ENCODE measurements at places on chromosomes 16 and 17.

GRCh38 chr16:53901408-53901807 lies 197.5 kb downstream of the FTO start:
- DNase-seq = no peak

DNA sequence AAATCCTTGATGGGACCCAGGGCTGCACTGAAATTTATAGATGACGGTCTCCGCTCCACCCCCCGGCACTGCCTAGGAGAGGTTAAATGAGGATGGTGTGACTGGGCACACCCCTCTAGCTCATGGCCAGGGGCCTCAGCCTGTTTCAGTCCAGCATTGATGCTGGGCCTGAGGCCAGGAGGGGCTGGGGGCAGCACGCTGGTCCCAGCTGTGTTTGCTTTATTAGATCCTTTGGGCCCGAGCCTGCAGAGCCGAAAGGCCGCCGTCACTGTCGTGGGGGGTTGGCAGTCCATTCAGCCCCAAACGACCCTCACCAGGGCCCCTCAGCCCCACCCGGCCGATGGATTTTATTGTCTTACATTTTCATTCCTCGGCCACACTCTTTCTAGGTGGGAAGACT lies 10.8 kb upstream of the DOK4 start:
- DNase-seq = no peak

DNA sequence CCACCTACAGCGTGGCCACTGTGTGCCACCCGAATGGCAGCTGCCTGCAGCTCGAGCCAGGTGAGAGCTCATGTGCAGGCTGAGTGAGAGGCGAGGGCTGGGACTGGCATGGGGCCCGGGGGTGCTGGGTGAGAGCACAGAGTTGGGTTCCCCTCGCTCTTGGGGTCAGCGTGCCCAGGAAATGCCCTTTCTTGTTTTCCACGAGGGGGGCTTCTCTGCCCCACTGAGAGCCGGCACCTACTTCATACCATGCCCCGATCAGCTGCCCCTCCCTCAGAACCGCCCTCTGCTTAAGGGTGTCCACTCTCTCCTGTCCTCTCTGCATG lies 10.1 kb downstream of the ACE start:
- DNase-seq = no peak

- no peak for DNase-seq
Observed at GRCh38 chr16:8120001-8120400, 470.3 kb downstream of the TMEM114 start.

GRCh38 chr16:70523743-70524398 lies at the start of gene SF3B3:
SF3B3 (plus strand) TSS chr16:70523816; CDS start chr16:70526657, 2,841 bp downstream.
- DNase-seq = peak; percentile 62

DNA sequence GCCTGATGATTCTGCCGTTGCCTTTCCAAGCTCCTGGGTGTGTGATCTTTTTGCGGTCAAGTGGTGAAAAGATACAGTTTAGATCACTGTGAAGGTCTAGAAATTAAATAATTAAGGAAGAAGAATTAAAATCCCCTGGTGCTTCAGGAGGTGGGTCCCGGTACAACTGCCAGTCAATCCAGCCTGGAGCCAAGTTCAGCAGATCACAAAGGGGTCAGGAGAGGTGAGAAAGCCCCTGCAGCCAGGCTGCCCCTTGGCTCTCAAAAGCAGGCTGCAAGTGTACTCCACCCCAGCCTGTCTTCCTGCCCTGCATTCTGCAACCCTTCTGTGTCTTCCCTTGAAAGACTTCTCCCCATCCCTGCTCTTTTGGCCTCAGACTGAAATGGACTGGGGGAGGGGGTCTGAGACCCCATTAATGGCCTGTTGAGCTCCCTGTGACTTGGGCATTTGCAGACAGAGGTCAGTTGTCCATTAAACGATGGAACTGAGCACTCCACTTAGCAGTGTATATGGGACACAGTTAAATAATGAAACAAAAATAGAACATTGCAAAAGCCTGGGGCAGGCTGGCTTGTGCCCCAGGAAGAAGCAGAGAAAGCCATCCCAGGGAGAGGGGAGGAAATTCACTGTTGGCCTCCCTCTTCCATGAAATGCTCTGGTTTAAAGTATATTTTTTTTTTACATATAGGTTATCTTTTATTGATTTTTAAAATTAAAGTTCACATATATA lies 15.1 kb downstream of the CACNG5 start:
- DNase-seq = no peak

DNA sequence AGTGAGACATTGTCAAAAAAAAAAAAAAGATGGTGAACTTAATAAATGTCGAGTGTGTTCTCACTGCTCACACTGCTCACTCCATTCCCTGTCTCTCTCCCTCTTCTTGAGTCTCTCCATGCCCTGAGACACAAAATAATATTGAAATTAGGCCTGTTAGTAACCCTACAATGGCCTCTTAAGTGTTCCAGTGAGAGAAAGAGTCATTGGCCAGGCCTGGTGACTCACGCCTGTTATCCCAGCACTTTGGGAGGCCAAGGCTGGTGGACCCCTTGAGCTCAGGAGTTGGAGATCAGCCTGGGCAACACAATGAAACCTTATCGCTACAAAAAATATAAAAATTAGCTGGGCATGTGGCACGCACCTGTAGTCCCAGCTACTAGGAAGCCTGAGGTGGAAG lies 16.2 kb upstream of the CSF3 start:
- no peak for DNase-seq

DNA sequence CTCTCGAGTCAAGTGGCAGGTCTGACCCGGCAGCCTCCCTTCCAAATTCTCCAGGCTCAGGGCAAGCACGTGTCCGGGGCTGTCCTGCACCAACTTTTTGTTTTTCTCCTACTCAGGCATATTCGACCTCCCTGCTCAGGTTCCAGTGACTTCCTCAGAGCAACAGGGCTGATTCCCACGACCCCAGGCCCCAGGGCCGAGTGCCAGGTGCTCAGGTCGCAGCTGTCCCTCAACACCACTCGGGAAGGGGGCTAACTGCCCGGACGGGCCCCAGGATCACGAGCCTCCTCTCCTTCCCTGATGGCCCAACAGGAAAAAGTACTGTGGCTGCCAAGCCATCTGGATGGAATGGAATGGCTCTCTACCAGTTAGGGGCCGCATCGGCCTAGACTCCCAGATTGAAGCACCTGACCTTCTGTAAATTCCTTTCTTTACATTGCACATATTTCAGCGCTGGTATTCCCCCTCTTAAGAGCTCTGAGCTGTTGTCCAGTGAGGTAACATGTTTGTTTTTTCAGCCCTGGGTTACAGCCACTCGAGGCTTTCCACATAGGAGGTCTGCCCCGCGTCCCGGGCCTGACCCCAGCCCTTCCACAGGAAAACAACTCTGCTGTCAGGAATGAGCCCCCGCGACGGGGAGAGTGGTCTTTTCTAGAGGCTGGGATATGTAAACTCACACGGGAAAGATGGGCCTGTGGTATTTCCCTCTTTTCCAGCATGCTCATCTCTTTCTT lies 25.0 kb downstream of the NXN start:
- no peak for DNase-seq

DNA sequence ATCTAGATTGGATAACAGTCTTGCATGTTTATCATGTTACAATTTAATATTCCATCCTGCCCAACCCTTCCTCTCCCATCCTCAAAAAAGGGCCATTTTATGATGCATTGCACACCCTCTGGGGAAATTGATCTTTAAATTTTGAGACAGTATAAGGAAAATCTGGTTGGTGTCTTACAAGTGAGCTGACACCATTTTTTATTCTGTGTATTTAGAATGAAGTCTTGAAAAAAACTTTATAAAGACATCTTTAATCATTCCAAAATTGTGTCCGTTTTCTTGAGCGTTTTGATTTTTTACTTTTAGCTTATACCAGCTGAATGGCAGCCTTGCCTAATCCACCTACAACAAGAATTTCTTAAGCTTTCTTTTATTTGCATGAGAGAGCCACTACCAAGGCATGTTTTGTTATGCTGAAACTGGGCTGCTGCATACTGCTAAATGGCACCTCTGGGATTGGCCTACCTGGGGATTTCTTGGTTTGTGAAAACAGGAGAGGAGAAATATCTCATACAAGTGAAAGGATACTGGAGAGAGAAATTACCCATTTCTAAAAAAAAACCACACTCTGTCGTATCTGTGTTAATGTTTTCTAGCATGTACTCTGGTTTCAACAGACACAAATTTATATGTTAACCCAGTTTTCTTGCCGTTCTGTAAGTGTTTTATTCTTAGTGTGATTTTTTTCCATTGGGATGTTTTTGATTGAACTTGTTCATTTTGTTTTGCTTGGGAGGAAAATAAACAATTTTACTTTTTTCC lies 52.2 kb downstream of the TUBD1 start:
- peak; percentile 41 for DNase-seq

- DNase-seq = no peak
Observed at GRCh38 chr16:24075931-24076716, 180.0 kb upstream of the CACNG3 start.

- no peak for DNase-seq
Observed at GRCh38 chr17:66378296-66378695, 75.9 kb downstream of the PRKCA start.

GRCh38 chr17:17179371-17179827 lies 26.7 kb downstream of the PLD6 start:
- no peak for DNase-seq

- DNase-seq = no peak
Observed at GRCh38 chr16:27784351-27785306, 234.7 kb downstream of the KATNIP start.

- DNase-seq = no peak
Observed at GRCh38 chr17:77815127-77815905, 143.2 kb upstream of the TNRC6C start.

- DNase-seq = no peak
Observed at GRCh38 chr16:25614716-25615265, 77.0 kb upstream of the HS3ST4 start.

GRCh38 chr17:50607522-50608175 lies 27.0 kb upstream of the ABCC3 start:
- no peak for DNase-seq

- no peak for DNase-seq
Observed at GRCh38 chr17:73043686-73044581, 48.6 kb downstream of the SLC39A11 start.

DNA sequence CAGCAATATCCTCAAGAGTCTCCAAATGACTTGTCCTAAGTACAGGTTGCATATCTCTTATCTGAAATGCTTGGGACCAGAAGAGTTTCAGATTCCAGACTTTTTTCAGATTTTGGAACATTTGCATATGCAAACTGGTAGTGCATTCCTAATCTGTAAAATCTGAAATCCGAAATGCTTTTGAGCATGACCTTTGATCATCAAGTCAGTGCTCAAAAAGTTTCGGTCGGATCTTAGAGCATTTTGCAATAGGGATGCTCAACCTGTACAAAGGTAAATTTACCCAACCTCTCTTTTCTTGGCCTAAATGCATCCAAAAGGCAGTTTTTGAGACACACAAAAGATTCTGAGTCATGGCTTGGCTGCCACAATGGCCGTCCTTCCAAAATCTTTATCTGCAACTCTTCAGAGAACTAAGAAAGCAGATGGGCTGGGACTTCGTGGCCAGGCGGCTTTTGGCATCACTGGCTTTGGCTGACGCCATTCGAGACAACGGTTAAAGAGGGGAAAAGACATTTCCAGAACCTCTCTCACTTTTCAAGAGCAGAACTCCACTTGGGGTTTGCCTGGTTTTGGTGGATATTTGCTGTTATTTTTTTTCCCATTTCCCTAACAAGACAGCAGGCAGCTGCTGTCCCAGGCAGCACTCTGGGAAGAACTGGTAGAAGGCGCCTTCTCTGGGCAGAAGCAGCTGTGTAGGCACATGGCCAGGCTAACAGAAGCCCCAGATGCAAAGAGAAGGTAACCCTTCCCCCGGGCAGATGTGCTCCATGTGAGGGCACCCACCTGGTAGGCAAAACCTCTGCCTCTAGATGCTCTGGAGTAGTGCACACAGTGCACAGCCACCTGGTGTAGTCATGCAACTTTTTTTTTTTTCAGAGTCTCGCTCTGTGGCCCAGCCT lies 8.9 kb downstream of the CPPED1 start:
- DNase-seq = no peak

GRCh38 chr17:7548585-7549400 lies at the start of gene TNFSF12:
TNFSF12 (plus strand) TSS chr17:7549058; CDS start chr17:7549154, 96 bp downstream.
- no peak for DNase-seq

GRCh38 chr17:39662551-39663339 lies 2.4 kb upstream of the TCAP start:
- no peak for DNase-seq

DNA sequence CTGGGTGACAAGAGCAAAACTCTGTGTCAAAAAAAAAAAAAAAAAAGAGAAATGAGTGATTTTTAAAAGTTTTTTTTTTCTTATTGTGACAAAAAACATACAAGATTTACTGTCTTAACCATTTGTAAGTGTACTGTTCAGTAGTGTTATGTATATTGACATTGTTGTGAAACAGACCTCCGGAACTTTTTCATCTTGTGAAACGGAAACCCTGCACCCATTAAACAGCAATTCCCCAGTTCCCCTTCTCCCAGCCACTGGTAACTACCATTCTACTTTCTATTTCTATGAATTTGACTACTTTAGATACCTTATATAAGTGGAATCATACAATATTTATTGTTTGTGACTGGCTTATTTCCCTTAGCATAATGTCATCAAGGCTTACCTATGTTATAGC lies 18.7 kb downstream of the DUS2 start:
- no peak for DNase-seq

- no peak for DNase-seq
Observed at GRCh38 chr16:56858374-56858773, 6.6 kb upstream of the SLC12A3 start.

- peak; percentile 12 for DNase-seq
Observed at GRCh38 chr17:57553991-57554825, 190.9 kb downstream of the CCDC182 start.

DNA sequence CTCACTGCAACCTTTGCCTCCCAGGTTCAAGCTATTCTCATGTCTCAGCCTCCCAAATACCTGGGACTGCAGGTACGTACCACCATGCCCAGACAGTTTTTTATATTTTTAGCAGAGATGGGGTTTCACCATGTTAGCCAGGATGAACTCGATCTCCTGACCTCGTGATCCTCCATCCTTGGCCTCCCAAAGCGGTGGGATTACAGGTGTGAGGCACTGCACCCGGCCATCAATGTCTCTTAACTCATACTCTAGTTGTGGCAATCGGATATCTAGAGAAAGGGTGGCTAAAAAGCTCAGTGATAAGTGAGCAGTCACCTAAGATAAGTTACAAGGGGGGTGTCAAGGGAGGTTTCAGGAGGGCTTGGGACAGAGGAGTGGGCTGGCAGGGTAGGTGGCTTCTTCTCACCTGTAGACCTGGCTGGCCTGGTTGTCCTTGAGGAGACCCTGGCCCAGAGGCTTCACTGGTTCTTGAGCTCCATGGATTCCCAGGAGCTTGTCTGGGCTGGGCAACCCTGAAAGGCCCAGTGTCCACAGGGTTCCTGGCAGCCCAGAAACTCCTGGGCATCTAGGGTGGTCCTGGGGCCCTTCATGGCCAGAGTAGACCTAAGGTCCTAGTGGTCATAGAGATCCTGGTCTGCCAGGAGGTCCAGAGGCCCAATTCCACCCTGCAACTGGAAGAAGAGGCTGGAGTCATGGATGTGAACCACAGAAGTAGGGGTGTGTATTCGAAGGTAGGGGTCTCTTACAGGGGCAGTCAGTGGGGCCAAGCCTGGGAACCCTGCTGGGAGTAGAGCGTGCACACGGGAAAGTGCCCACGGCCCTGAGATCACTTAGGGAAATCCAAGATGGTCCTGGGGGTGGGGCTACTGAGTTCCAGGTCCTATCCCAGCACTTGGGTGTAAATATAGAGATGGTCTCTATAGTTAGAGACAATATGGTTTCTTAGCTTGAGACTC lies 12.7 kb upstream of the IGFBP4 start:
- DNase-seq = no peak

Data from PC-9 (cell line).